ENCODE measurements at places on chromosomes 6 and 20.

DNA sequence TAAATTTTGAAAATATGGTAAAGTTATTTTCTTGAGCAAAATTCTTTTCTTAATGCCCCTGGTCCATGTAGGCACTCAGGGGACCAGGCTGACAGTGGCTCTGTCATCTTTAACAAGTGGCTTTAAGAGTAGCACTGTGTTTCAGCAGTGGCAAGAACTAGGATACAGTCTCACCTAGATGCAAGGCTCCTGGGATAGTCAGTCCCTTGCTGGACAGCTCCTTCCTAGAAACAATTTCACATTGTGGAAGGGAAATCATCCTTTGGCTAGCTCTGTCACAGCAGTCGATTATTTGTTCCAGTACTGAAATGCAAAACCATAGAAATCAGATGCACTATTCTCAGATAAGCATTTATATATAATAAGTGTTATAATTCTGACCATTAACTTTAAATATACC lies 175.4 kb upstream of the KCNQ5 start:
- no peak for DNase-seq

- DNase-seq: no peak
Measured at GRCh38 chr20:50582092-50582491, 71.9 kb downstream of the PTPN1 start.

GRCh38 chr6:3545156-3545555 lies 88.3 kb upstream of the SLC22A23 start:
- no peak for DNase-seq

DNA sequence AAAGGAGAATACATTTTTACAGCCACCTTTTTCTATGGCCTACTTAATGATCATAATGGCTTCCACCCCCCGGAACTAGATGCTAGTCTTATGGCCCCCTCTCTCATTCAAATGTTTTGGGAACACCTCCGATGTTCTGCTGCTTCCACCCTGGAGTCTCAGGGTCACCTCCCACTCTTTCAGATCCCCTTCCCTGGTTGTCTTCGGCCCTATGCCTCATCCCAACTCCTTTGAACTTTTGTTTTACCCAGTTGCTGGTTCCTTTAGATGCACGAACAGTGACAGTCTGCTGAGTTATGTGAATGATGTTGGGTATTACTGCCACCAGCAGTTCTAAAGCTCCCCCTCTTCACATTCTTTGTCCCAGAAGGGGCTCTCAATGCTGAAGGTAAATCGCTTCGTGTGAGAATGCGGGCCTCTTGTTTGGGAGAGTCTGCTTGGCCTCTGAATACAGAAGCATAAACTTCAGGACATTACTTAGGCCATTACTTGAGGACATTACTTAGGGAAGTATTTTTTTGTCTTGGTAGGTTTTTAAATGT lies 309.1 kb downstream of the SOX4 start:
- no peak for DNase-seq

DNA sequence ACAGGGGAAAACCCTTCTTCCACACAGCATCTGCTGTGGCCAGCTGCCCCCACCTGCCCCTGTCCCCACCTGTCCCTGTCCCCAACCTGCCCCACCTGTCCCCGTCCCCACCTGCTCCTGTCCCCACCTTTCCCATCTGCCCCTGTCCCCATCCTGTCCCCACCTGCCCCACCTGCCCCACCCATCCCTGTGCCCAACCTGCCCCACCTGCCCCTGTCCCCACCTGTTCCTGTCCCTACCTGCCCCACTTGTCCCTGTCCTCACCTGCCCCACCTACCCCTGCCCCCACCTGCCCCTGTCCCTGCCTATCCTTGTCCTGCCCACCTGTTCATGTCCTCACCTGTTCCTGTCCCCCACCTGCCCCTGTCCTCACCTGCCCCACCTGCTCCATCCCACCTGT lies 6.4 kb upstream of the MYT1 start:
- DNase-seq: no peak

DNA sequence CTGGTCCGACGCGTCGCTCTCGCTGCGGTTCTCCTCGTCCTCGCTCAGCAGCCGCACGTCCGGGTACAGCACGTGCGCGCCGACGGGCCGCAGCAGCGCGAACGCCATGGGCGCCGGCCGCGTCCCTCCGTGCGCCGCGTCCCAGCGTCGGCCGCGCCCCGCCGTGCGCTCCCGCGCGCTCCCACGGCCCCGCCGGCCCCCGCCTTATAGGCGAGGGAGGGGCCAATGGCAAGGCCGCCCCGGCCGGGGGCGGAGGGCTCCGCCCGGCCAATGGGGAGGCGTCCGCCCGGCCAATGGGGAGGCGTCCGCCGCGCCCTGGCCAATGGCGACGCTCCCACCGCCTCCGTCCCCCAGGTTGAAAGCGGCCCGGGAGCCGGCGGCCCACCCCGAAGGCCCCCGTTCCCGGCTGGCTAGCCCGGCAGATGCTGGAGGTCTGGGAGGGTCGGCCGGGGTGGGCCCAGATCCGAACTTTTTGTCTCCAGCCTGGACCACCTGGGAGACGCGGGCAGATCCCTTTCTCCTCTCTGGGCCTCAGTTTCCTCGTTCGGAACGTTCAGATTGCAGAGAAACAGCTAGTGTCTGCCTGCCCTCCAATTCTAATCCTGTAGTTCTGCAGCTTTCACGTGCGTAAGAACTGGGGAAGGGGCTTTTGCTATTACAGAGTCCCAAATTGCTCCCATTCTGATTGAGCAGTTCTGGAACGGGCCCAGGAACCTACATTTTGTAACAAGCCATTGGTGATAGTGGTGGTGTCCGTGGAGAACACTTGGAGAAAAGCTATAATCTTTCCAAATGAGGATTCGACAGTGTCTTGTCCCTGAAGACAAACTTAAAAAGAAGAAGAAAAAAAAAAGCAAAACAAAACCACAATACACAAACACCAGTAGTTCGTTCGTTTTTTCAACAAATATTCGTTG lies at the start of gene TCF15:
TSS of gene TCF15 (minus strand) at position 180 of the 917 bp plus-strand sequence. CDS start at position 108, 72 bp downstream.
- DNase-seq: no peak

GRCh38 chr6:42066156-42066675 lies 15.9 kb downstream of the TAF8 start:
- DNase-seq: no peak

Measured in stimulated activated CD4-positive, alpha-beta T cell treated with anti-CD3 and anti-CD28 coated beads, TNF-alpha, amount 100 ng/mL, for 24 hours (primary cell).